SK-N-DZ (cell line): ENCODE measurements at places on chromosomes 5 and 9.

GRCh38 chr5:163190283-163190682, 247.1 kb upstream of the CCNG1 start:
- DNase-seq, result no peak

- DNase-seq, result peak; percentile 94
Measured at GRCh38 chr5:90983148-90983547, 400.0 kb downstream of the ARRDC3 start.

DNA sequence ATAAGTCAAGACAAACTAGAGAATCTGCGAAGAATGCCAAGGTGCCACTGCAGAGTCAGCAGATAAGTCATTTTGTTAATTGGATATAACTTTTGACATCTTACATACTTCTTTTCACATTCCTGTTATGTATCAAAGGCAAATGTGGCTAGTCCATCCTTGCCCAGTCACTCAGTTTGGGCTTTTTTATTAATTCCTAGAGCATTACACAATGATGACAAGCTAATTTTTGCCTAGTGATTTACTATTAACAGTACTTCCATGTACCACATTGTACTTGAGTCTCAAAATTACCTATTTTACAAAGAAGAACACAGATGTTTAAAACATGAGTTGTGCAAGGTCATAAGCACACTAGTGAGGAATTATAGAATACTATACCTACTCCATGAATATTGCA, 680.8 kb downstream of the DNAH5 start:
- no peak for DNase-seq

DNA sequence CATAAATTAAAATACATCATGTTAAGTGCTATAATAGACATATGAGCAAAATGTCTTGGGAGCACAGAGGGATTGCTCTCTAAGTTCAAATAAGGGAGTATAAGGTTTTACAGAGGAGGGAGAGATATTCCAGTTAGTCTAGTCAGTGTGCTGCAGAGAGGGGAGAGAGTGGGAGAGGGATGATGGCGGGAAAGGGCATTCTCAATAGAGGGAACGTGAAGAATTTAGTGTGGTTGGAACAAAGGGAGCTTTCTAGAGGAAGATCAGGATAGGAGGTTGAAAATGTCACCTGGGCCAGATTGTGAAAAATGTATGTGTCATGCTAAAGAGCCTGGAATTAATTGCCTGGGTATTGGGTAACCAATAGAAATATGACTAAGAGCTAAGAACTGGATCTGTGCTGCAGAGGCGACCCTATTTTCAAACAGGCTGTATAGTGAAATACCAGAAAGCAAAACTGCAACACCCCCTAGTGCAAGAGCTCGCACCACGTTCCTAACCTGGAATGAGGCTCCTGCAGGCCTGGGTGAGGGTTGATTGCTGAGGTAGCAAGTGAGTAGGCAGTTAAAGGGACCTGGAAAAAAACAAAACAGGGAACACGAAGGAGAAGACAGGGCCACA, 791.8 kb upstream of the C9orf72 start:
- no peak for DNase-seq

DNA sequence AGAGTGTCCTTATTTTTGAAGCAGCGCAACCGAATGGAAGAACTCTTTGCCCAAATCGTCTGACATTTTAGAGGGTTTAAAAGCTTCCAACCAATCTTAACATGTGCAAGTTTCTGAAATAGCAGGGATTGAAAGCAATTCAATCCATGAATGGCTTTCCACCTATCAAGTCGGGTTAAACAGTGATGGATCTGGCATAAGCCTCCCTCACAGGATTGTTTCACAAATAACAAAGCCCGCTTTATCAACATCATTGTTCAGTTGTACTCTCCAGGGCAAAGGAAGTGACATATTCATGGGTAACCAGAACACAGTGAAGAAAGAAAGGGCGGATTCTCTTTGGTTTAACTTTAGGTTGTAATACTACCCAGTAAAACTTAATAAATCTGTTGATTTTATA, 497.3 kb downstream of the MTRR start:
- DNase-seq, result no peak
